ENCODE measurements at places on chromosomes 5 and 9.
A peak's percentile ranks its signal among the peaks of the same experiment; 100 is the strongest.

DNA sequence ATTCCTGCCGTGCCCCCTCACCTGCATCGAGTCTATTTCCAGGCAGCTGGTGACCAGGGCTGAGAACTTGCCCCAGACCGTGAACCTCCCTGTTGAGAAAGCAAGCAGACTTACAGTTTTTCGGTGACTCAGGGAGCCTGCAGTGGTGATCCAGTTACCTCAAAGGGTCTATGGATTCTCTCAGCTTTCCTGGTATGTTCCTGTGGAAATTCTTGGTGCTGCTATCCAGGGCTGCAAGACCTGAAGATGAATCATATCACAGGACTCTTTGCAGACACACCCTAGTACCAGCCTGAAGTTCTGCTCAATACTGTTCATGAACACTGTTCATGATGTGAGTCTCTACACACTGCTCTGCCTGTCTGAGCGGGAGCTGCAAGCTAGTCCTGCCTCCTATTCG, 154.7 kb downstream of the WDR70 start:
- DNase-seq = no peak

DNA sequence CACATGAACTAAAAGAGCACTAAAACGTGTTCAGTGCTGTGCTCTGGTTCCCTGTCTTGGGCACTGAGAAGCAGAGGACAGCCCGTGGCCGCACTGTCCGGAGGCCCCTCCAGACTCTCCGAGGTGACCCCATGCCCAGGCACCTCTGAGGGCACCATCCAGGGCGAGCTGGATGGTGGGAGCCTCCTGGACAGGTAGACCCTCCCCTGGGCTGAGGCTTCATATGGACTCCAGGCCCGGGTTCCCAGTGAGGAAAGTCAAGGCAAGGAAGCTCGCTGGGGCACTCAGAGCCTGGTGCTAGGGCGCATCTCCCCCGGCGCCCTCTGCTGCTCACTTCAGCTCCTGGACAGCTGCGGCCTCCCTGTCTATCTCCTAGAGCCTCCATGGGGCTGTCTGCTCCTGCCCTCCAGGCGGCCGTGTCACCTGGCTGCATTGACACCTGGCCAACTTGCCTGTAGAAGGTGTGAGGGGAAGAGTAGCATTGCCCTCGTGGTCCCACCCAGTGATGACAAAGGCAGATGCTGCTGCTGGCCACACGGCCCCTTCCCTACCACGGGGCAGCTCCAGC, 178.2 kb upstream of the IRX1 start:
- DNase-seq = no peak

DNA sequence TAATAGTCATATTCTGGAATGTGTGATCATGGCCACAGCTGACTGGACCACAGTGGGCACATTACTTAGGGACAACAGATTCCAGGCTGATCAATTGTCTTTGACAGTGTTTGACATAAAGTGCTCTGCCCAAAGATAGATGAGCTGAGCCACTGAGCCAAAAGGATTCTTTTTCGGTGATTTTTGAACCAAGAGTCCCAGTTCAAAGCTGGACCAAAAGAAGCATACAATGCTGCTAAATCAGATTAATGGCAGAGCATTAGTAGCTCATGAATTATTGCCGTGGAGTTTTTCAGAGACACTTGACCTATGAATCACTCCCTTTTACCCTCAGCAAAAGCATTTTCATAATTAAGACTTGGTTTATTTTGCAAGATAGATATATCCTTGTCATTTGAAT, 160.6 kb downstream of the IZUMO3 start:
- DNase-seq = no peak

DNA sequence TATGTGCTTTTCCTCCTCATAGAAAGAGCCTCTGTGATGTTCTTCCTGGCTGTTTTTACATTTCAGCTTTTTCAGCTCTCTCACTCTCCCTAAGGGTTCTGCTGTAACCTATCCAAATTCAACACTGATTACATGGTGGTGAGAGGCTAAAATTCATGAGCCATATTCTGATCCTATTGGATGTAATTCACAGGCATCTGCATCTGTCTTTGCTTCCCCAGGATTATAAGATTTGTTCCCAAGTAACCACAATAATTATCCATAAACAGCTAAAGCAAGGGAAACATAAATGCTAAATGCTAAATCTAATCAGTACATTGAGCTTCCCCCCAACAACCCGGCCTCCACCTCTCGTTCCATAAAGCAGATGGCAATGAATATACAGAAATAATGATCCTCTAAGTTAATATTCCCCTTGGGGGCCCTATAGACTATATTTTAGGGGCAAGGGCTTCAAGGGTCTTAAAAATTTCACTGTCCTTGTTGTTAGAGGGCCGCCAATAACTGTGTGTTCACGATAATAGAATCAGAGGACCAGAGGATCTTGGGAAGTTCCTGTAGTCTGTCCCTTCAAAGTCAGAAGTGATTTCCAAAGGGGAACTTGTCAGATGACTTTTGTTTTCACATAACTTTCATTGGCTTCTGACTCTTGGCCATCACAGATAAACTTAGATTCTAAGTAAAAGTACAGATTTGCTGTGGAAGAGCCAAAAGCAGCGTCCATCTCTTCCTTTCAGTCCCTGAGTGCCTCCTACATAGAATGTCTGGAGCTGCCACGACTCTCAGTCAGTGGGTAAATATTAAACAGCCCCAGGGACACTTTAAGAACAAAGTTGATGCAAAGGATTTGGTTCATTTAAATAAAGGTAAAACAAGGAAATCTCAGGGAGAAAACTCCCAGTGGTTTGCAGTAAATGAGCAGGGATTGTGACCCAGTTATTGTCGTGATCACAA, 125.6 kb downstream of the ALDH1A1 start:
- DNase-seq = no peak

DNA sequence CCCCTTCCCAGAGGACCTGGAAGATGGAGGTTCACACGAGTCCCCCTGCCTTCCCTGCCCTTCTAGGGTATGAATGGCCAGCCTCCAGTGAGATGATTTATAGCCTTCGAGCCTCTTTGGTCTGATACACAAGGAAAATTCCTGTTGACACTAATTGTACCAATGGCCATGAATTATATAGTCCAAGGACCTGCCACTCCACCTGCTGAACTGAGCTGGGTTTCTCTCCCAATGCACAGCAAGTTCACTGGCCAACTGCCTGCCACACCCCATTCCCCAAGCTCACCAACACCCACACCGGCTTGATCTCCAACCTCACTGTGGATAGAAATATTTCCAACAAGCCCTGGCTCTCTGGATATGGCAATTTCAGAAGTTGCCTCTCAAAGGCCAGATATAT, 9.3 kb upstream of the ADRA1B start:
- no peak for DNase-seq

- no peak for DNase-seq
These were observed 224.2 kb downstream of the MELK start for GRCh38 chr9:36796671-36797419.

DNA sequence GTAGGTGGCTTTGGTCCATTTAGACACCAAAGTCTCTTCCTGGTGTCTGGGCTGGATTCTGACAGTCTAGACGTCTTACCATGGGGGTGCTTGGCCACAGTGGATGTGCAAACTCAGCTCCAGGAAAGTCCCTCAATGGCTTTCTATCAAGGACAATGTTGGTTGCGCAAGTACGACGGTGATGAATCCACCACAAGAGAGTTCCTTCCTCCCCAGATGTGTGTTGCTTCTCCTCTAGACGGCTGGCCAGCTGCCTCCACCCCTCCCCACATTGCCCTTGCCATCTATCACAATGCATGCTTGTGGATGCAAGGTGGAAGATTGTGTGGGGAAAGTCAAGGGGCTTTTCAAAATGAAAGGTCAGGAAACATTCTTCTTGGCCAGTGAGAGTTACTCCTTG, 89.7 kb upstream of the IRX2 start:
- DNase-seq = no peak

DNA sequence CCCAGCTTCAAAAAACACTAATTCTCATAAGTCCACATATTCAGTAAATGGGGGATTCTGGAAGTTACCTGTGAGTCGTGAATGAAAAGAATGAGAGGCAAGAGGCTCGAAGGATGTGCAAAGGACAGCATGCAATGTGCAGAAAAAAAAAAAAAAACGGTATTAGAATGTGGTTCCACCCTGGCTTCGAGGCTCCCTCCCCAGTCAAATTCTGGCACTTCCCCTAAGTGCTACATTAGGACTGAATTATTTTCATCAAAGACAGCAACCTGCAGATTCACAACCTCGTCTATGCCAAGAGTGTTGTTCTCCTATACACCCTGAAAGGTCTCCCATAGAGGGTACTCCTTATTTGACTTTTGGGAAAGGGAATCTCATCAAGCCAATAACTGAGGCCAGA, 16.5 kb downstream of the CAPSL start:
- DNase-seq = no peak

- DNase-seq = no peak
These were observed 93.1 kb downstream of the C9orf152 start for GRCh38 chr9:110114859-110115201.

- no peak for DNase-seq
These were observed 64.4 kb upstream of the WWC1 start for GRCh38 chr5:168227001-168227400.

GRCh38 chr5:42564689-42565356, 141.6 kb downstream of the GHR start:
- no peak for DNase-seq

GRCh38 chr9:26157411-26157810, 479.2 kb upstream of the TUSC1 start:
- DNase-seq = no peak

DNA sequence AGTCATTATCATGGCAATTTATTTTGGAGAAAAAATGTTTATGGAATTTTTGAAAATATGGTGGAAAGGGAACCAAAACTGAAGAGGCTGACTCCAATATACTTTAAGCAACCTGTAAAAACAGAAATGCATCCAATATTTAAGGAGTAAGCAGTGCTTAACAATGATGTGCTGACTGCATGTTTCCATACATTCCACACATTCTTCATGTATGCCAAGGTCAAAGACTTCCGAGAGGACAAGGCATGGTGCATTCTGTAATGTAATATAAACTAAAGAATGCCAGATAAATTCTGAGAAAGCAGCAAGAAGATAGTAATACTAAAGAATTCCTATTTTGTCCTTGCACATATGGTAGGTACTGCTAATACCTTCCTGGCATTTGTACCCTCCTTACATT, 2015.9 kb upstream of the CDH9 start:
- no peak for DNase-seq

GRCh38 chr9:111965566-111966019, 69.0 kb downstream of the UGCG start:
- no peak for DNase-seq

- DNase-seq = no peak
These were observed 135.3 kb downstream of the CETN3 start for GRCh38 chr5:90274216-90274615.

DNA sequence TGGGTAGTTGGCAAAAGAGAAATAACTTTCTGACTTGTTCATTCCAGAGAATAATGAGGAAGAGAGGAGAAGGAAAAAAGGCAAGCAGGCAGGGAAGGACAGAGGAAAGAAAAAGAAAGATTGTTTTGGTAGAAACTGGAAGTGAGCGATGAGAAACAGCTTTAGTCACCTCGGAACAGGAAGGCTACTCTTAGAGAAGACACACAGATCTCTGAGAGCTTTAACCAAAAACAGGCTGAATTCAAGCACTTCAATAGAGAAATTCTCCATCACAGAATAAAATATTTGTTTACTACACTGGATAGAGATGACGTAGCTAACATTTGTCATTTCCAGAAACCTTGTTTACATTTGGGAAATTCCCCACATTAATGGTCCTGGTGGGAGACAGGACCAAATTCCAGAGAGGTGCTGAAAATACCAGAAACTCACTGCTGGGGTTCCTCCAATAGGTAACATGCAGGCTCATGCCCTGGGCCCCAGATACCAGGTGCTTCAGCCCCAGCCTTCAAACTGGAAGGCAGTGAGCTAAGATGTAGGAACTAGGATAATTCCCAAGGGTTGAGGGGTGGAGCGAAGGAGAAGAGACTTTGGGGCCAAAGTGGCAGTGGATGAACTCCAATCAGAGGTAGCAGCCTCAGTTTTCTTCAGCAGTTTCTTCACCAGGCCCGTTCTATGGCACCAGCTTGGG, 227.7 kb upstream of the GRAMD2B start:
- DNase-seq = no peak

- DNase-seq = peak; percentile 33
These were observed 35.3 kb upstream of the CLPTM1L start for GRCh38 chr5:1380011-1380817.

DNA sequence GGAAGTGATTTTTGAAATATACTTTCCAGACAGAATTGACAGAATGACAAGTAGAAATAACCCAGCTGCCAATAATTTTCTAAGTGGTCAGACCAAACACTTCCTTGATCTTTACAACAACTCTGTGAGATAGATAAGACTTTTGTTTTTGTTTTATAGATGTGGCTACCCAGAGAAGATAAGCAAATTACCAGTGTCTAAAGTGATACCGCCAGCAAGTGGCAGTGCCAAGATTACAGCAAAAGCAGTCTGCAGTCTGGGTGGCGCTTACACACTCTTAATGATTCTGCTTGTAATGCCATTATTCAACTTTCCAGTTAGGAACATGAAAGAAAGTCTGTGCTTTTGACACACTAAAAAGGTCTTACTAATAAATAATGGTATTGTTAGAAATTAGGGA, 92.1 kb downstream of the HCN1 start:
- no peak for DNase-seq

GRCh38 chr5:167268337-167268736, 1023.1 kb upstream of the WWC1 start:
- DNase-seq = no peak

GRCh38 chr9:78133751-78134150, 102.1 kb upstream of the CEP78 start:
- no peak for DNase-seq

DNA sequence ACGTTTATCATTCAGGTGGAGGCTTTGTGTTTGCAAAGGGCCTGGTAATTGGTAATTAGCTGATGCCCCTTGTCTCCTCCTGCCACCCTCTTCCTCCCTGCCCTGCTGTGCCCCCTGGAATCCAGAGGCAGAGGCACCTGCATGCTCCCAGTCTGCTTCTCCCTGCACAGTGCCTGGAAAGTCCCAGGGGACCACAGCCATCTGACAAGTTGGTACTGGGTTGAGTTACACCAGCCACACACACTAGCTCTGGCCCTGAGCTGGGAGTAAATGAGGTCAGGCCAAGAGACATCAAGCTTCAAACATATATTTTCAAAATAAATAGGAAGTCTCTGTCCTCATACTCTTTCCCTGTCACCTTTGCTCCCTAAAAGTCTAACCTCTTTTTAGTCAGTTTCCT, 56.3 kb downstream of the INSYN2B start:
- DNase-seq = no peak

DNA sequence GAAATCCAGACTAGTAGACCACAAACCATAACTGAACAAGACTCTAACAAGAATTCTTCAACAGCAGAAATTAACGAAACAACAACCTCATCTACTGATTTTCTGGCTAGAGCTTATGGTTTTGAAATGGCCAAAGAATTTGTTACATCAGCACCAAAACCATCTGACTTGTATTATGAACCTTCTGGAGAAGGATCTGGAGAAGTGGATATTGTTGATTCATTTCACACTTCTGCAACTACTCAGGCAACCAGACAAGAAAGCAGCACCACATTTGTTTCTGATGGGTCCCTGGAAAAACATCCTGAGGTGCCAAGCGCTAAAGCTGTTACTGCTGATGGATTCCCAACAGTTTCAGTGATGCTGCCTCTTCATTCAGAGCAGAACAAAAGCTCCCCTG, 68.6 kb downstream of the VCAN start:
- no peak for DNase-seq
